Lower leg skin (tissue), 4 donors: ENCODE measurements at places on chromosomes 2 and 18. TPM values are rescaled to one million over a fixed set of nuclear protein-coding genes. Genes with fewer than 3 reads are reported as not detected.

DNA sequence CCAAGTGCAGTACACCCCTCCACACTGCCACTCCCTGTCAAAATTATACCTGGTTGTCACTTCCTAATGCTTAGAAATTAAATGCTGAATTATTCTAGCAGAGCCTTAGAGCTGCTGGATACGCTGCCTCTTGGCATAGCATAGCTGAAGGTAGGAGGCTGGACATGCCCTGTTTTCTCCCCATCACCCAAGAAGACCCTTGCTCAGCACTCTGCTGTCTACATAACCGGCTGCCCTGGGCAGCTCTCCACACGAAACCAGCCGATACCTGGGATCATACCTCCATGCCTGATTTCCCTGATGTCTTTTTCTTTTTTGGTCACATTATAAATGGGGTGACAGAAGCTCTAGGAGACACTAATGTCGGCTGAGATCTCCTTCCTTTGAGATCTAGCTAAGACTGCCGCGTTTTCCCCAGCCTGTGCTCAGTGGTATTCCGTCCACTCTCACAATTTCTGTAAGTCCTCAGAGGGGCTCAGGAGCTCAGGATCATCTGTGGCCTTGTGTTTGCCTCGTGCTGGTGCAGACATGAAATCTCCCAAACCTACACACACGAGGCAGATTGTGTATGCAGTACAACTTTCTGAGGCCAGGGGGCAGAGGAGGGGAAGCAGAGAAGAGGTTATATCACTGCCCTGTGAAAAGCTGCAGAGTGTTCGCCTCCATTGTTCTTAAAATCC lies 13.5 kb upstream of the ZAP70 start:
- peak; percentile 83 for DNase-seq

The NT5C1B gene
- total RNA-seq: not detected

GRCh38 chr2:165505514-165505913 lies 36.0 kb downstream of the CSRNP3 start:
- no peak for DNase-seq

The GALNT5 gene
- total RNA-seq: 0.37 TPM

DNA sequence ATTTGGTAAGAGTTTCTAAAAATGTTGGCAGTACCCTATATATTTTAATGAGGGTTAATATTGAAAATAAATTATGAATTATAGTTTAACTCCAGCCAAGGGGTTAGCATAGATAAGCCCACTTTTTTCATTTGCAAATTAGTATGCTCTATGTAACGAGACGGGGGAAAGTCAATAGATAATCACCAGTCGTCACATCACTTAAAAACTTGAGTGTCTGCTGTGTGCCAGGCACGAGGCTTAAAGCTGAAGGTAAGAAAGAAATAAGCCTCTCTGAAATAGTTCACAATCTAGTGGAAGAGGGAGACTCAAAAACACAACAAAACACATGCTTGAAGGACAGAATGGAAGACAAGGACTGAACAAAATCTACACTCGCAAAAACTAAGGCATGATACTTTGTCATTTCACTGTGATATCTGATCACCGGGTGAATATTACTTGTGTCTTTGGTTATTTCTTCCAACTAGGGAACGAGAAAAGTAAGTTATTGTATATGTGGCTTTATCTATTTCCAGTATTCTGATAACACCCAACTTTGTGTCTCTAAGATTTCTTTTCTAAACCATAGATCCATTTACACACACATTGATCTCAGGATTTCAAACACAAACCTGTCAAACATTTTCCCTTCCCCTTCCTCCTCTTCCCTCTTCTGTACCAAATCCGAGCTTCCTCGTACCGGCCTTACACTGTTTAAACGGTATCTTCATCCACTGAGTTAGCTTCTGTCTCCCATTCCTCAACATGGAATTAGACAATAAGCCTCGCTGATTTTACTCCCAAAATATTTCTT lies 199.1 kb downstream of the PIEZO2 start:
- no peak for DNase-seq

- no peak for DNase-seq
These were observed 180.1 kb upstream of the SALL3 start for GRCh38 chr18:78799382-78800089.

The SNRNP200 gene
- 86.7 TPM for total RNA-seq

The KCNJ3 gene
- 0.42 TPM for total RNA-seq

The GALNT14 gene
- 3.2 TPM for total RNA-seq
